ENCODE measurements at places on chromosomes 6 and 20. TPM values are rescaled to one million over a fixed set of nuclear protein-coding genes. Genes with fewer than 3 reads are reported as not detected.

The MYLK4 gene
- 0.99 TPM for total RNA-seq

The COL21A1 gene
- total RNA-seq = 173 TPM

The PCMT1 gene
- 84.8 TPM for total RNA-seq

The MYLK2 gene
- 1.3 TPM for total RNA-seq

The CNBD2 gene
- total RNA-seq = 1.6 TPM

The RAMACL gene
- 2.4 TPM for total RNA-seq

The IER3 gene
- 333 TPM for total RNA-seq

The APMAP gene
- 79.9 TPM for total RNA-seq

The CUTA gene
- total RNA-seq = 241 TPM

The RBBP8NL gene
- not detected for total RNA-seq

The OTOR gene
- total RNA-seq = not detected

The BANF2 gene
- not detected for total RNA-seq

The CPNE5 gene
- not detected for total RNA-seq

- no peak for DNase-seq
- H3K27me3 ChIP-seq = no peaks in the 10 kb centered on the region
- H3K36me3 ChIP-seq = peaks cover 31% of the 10 kb centered on the region
- no peak overlapping the region for H3K27ac ChIP-seq
Measured at GRCh38 chr6:96532399-96532798, 10.8 kb downstream of the UFL1 start.

DNA sequence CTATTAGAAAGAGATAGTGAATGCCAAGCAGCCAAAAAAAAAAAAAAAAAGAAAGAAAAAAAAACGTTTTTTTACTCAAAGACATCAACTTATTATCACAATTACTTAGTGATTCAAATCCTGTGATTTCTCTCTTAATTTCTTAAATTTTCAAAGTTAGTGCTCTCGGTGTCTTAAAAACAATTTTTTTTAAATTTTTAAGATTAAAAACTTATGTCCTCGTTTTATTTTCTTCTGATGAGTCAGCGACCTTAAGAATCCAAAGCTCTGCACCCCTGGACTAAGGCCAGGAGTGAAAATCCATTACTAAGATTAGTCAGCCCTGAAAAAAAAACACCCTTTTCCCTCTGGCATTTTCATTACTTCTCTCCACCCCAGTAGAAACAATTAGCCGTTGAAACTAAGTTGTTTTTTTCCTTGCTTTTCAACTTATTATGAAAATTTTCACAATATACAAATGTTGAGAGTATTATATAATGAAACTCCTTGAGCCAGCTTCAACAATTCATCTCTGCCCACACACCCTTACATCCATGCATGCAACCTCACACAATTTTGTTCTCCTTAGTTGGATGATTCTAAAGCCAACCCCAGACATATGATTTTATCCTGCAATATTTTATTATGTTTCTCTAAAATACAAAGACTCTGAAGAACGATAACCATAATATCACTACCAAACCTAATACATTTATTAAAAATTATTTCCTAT, 85.6 kb upstream of the CARMIL1 start:
- no peak for DNase-seq
- H3K27ac ChIP-seq = peak overlapping the region; percentile 86
- H3K36me3 ChIP-seq = no peaks in the 10 kb centered on the region
- no peaks in the 10 kb centered on the region for H3K27me3 ChIP-seq
- H3K4me3 ChIP-seq = peak overlapping the region; percentile 44
- peaks cover 61% of the 10 kb centered on the region for H3K4me1 ChIP-seq

DNA sequence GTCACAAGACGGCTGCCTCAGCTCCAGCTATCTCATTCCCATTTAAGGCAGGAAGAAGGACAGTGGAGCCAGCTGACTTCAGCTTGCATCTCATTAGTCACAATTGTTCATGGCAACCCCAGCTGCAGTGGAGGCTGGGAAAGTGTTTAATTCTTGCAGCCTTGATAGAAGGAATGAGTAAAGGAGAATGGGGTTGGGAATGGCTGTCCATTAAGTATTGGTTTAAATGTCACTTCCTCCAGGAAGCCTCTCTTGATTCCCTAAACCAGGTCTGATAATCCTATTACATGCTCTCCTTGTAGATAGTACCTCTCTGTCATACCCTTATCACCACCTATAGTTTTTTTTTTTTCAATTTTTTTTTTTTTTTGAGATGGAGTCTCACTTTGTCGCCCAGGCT, 166.4 kb downstream of the TFAP2C start:
- H3K27me3 ChIP-seq = no peaks in the 10 kb centered on the region
- no peaks in the 10 kb centered on the region for H3K4me1 ChIP-seq
- H3K4me3 ChIP-seq = no peak overlapping the region
- no peak overlapping the region for H3K27ac ChIP-seq
- DNase-seq = peak; percentile 21

GRCh38 chr6:8065519-8065911, 1.3 kb upstream of the BLOC1S5 start:
- peaks cover 8% of the 10 kb centered on the region for H3K4me1 ChIP-seq
- H3K27me3 ChIP-seq = no peaks in the 10 kb centered on the region
- H3K27ac ChIP-seq = no peak overlapping the region
- H3K36me3 ChIP-seq = no peaks in the 10 kb centered on the region
- no peak for DNase-seq
- H3K4me3 ChIP-seq = no peak overlapping the region

DNA sequence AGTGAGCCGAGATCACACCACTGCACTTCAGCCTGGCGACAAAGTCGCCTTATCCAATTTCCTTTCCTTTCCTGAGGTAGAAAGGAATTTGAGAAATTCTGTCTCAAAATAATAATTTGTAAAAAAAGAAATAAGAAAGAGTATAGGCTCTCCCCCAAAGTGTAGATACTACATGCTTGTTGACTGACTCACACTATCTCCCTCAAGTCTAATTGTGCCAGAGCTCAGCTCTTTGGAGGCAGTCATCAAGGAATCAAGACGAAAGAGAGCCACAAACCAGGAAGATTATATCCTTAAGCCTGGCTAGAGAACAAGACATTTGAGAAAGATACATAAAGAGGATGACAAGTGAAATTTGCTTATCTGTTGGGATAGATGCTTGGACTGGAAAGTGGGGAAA, 3.7 kb upstream of the FKBPL start:
- peak overlapping the region; percentile 14 for H3K27ac ChIP-seq
- H3K4me3 ChIP-seq = no peak overlapping the region
- DNase-seq = no peak

- H3K27ac ChIP-seq = no peak overlapping the region
- no peak overlapping the region for H3K4me3 ChIP-seq
Measured at GRCh38 chr6:108966855-108967755, 118.9 kb downstream of the ARMC2 start.

GRCh38 chr20:41306061-41306727, 11.3 kb downstream of the ZHX3 start:
- no peaks in the 10 kb centered on the region for H3K36me3 ChIP-seq
- H3K4me3 ChIP-seq = no peak overlapping the region
- DNase-seq = no peak
- H3K27ac ChIP-seq = no peak overlapping the region

- peaks cover 22% of the 10 kb centered on the region for H3K27me3 ChIP-seq
- H3K4me1 ChIP-seq = no peaks in the 10 kb centered on the region
- no peaks in the 10 kb centered on the region for H3K36me3 ChIP-seq
- no peak overlapping the region for H3K27ac ChIP-seq
- peak; percentile 22 for DNase-seq
Measured at GRCh38 chr20:32984196-32984595, 20.0 kb downstream of the SUN5 start.

DNA sequence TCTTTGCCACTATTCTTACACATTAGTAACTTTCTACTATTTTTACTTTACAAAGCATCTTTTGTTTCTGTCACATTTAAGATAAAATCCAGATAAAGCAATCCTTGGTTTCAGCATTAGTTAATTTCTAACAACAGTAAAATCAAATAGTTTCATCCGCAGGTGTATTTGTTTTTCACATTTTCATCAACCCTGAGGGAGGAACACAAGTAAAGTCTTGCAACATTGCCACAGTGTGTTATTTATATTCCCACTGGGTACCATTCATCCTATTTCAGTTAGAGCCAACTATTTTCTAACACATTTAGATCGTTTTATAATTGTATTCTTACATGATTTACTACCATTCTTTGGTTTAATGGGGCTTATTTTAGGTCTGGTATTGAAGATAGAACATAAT, 908.7 kb upstream of the CITED2 start:
- H3K36me3 ChIP-seq = no peaks in the 10 kb centered on the region
- H3K27ac ChIP-seq = no peak overlapping the region
- no peak overlapping the region for H3K4me3 ChIP-seq
- no peaks in the 10 kb centered on the region for H3K4me1 ChIP-seq
- H3K27me3 ChIP-seq = no peaks in the 10 kb centered on the region

DNA sequence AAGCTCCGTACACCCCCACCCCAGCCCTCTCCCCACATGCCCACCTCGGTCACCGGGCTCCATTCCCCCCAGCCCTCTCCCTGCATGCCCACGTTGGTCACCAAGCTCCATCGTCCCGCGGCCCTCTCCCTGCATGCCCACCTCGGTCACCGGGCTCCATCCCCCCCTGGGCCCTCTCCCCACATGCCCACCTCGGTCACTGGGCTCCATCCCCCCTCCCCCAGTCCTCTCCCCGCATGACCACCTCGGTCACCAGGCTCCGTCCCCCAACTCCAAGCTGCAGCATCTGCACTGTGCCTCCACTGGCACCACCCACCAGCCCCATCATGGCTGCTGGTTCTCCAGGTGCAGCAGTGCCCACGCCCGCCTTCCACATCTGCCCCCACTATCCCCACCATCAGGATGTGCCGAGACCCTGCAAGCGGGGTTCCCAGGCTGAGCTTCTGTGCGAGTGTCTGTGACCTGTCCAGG, 16.8 kb downstream of the TAF4 start:
- H3K27ac ChIP-seq = no peak overlapping the region
- no peak overlapping the region for H3K4me3 ChIP-seq
- peaks cover 12% of the 10 kb centered on the region for H3K4me1 ChIP-seq
- DNase-seq = peak; percentile 83

- peaks cover 11% of the 10 kb centered on the region for H3K4me1 ChIP-seq
- peaks cover 2% of the 10 kb centered on the region for H3K36me3 ChIP-seq
- DNase-seq = no peak
- H3K27ac ChIP-seq = no peak overlapping the region
- peaks cover 4% of the 10 kb centered on the region for H3K27me3 ChIP-seq
Measured at GRCh38 chr6:4180652-4181255, 45.4 kb upstream of the ECI2 start.

DNA sequence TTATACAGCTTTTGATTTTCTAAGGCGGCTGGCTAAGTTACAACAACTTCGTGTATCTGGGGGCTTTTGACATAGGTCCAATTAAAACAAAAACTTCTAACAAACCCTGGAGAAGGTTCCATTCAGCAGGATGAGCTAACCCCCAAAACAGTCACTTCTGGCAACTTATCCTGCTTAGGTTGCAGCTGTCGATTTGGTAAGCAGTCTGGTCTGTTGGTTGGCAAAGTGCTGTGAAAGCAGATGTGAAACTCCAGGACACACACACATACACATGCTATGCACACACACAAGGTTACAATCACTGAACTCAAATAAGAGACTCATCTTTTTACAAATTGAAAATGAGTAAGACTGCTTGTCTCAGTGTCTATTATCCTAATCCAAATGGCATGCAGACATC, 119.0 kb upstream of the STMND1 start:
- peaks cover 2% of the 10 kb centered on the region for H3K36me3 ChIP-seq
- DNase-seq = no peak
- no peak overlapping the region for H3K27ac ChIP-seq

DNA sequence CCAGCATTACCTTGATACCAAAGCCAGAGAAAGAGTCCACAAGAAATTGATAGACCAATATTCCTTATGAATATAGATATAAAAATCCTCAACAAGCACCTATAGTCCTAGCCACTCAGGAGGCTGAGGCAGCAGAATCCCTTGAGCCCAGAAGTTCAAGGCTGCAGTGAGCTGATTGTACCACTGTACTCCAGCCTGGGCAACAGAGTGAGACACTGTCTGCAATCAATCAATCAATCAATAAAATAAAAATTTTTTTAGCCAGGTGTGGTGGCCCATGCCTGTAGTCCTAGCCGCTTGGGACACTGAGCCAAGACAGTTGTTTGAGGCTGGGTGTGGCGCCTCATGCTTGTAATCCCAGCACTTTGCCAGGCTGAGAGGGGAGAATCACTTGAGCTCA, 18.9 kb upstream of the SMIM29 start:
- no peak for DNase-seq
- H3K27ac ChIP-seq = no peak overlapping the region
- H3K4me3 ChIP-seq = no peak overlapping the region
- H3K27me3 ChIP-seq = no peaks in the 10 kb centered on the region
- H3K4me1 ChIP-seq = no peaks in the 10 kb centered on the region

DNA sequence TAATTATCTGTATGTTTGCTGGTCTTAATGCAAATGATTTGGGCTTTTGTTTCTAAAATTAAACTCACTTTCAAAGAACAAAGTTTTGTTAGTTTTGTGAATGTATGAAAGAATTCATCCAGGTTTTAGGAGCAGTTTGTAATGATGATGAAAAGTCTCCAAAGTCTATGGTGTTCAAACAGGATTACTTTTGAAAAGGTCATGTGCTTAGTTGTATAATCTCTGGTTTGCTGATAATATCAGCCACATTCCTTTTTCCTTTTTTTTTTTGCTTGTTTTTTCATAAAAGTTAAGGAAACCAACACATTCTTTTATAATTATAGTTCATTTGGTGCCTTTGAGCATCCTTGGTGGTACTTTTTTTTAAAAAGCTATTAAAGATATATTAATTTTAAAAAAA, 88.9 kb downstream of the RTN4IP1 start:
- no peak overlapping the region for H3K27ac ChIP-seq
- H3K36me3 ChIP-seq = no peaks in the 10 kb centered on the region
- H3K4me1 ChIP-seq = no peaks in the 10 kb centered on the region

GRCh38 chr6:152836523-152836922, 85.9 kb downstream of the VIP start:
- no peaks in the 10 kb centered on the region for H3K4me1 ChIP-seq
- H3K27me3 ChIP-seq = peaks cover 12% of the 10 kb centered on the region
- no peak overlapping the region for H3K27ac ChIP-seq
- DNase-seq = no peak
- H3K36me3 ChIP-seq = no peaks in the 10 kb centered on the region

- peaks cover 23% of the 10 kb centered on the region for H3K4me1 ChIP-seq
- DNase-seq = no peak
- no peaks in the 10 kb centered on the region for H3K36me3 ChIP-seq
- H3K27me3 ChIP-seq = peaks cover 6% of the 10 kb centered on the region
Measured at GRCh38 chr6:1527073-1527457, 82.7 kb upstream of the FOXC1 start.

GRCh38 chr6:51541847-51542246, 545.6 kb downstream of the PKHD1 start:
- no peak overlapping the region for H3K27ac ChIP-seq
- peaks cover 28% of the 10 kb centered on the region for H3K4me1 ChIP-seq
- DNase-seq = no peak

Measured in chondrocyte (in vitro differentiated cells).